NCI-H2081 treated with DMSO at 0.1 percent for 48 hours (cell line): ENCODE measurements at places on chromosomes 3 and 15.

DNA sequence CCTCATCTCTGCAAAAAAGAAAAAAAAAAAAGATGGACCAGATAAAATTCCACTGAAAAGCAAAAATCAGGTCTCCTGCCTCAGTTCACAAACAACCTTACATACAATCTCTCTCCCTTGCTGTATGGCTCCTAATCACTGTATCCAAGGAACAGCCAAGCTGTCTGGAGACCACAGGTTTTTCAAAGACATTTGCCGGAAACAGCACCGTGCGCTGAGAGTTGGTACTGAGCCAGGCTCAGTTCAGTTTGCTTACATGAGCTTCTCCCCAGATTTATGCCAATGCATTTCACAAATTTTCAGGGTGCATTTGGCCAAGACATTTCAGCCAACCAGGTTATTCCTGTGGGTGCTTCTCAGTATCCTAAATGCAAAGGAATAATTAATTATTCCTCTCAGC, 4.1 kb downstream of the ACP3 start:
- no peak for DNase-seq

GRCh38 chr3:125431391-125431790, 56.3 kb upstream of the ZNF148 start:
- DNase-seq = no peak

GRCh38 chr3:141454906-141455602, 31.8 kb upstream of the RASA2 start:
- peak; percentile 68 for DNase-seq

DNA sequence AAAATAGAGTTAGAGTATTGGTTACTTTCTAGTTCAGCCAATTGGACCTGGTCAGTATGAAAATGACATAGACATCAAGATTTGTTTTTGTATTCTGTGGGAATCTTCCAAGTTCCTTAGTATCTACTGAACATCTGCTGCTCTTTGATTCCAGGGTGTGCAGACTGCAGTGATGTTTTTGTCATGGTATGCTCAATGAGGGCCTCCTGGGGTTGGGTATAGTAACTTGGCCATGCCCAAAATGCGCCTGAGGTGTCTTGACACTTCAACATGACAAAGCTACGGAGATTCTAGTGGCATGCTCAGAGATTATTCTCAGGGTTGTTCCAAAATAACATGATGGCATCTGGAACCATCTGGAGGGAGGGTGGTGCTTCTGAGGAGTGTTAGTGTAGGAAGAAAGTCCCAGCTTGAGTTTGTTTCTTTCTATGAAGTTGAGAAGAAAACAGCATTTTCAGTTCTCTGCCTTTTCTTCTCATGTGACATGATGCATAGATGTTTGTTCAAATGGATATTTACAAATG, 313.5 kb upstream of the TBL1XR1 start:
- no peak for DNase-seq

DNA sequence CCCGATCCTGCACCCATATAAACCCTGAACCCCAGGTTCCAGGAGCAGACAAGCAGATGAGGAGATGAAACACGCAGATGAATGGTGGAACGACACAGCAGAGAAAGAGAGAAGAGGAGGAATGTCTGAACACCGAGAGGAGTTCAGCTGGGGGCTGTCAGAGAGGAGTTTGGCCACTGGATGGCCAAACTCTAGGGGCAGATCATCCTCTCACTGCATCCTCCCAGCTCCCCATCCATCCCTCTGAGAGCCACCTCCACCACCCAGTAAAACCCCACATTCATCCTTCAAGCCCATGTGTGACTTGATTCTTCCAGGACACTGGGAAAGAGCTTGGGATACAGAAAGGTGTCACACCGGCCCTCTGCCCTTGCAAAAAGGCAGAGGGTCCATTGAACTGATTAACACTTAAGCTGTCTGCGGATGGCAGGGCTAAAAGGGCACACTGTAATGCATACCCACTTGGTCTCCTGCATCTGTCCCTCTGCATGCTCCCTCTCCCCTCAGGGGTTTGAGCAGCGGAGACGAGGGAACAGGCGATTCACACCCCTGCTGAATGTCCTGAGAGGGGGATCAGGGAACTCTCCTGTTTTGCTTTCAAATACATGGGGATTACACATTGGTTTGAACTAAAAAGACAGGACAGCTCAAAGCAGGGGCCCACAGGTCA, 53.8 kb downstream of the TMED3 start:
- no peak for DNase-seq

- DNase-seq = no peak
These were observed 16.8 kb downstream of the ARMC8 start for GRCh38 chr3:138203938-138204337.

DNA sequence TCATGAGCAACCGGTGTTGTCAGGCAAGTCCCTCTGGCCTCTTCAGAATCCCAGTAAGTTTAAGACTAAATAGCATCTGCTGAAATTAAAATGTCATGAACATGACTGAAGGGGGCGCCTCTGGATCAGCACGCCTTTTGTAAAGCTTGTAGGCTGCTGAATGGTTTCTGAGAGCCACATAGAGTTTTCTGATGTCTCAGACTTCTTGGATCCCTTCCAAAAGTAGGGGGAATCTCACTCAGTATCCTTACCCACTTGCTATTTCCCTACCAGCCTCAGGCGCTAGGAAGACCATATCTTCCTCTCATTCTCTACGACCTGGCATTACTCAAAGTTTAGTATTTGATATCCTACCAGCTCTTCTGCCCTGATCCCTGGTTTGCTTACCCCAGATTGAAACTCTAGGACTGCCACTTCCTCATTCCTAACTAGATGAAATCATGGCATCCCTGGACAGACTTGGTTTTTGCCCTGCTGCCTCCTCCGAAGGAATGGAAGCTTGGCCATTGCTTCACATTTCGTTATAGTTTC, 62.7 kb upstream of the CD47 start:
- peak; percentile 53 for DNase-seq

DNA sequence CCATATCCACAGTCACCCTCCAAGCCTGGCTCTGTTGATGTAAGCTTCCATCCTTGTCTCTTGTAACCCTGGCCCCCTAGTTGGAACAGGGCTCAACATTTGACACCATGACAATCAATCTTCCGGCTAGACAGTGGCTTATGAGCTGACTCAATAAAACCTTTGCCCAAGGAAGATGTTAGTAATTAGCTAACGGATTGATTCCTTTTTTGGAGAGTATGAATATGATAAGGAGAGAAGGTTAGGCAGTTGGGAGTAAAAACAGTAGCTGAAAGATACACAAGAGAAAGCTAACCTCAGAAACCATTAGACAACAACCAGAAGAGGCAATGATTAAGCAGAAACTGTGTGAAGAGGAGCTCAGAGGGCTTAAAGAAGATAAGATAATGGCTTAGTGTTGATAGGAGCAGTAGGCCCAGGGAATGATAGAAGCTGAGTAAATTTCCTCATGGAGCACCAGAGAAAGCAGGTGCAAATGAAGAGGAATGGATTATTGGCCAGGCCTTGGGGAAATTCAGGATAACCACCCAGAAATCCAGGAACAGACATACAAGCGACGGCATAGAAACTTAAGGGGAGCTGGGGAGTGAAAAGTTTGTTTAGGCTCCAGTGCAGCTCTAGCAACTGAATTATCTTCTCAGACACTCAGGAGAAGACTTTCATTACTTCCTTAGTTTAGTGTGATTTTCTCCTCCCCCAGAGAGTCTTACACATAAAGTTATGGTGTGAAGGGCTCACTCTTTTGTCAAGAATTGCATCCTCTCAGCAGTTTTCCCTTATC, 7.8 kb upstream of the RFX7 start:
- no peak for DNase-seq

DNA sequence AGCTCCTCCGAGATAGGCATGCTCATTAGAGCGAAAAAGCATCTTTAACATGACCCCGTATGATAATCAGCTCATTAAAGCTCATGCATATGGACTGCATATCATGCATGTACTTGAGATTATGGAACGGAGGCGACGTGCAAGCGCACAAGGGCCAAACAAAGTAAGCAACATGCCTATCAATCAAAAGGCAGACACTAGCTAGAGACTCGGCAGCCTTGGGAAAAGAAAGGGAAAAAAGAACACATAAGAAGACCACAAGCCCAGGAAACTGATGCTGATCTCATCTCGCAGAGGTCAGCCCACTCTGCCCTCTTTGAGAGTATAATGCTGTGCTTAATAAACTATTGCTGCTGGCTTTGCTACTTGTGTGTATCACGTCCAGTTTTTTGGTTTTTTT, 2.6 kb upstream of the ACOX2 start:
- DNase-seq = no peak

GRCh38 chr3:12995389-12996180, 77.6 kb downstream of the IQSEC1 start:
- no peak for DNase-seq

GRCh38 chr15:79623488-79623887, 191.4 kb downstream of the MINAR1 start:
- no peak for DNase-seq

DNA sequence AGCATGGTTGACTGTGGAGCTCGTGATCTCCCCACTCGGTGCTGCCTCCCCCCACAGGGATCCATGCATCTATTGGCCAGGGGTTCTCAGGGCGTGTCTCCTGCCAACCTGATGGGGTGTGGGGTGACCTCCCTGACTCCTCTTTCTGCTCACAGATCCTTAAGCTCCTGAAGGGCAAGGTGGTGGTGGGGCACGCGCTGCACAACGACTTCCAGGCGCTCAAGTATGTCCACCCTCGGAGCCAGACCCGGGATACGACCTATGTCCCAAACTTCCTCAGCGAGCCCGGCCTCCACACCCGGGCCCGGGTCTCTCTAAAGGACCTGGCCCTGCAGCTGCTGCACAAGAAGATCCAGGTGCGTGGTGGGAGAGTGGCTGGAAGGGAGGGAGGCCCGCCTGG, 7.9 kb downstream of the AEN start:
- no peak for DNase-seq

- no peak for DNase-seq
These were observed 207.5 kb upstream of the DPH6 start for GRCh38 chr15:35753486-35753885.

GRCh38 chr15:32834156-32834555, 116.4 kb downstream of the GREM1 start:
- no peak for DNase-seq

DNA sequence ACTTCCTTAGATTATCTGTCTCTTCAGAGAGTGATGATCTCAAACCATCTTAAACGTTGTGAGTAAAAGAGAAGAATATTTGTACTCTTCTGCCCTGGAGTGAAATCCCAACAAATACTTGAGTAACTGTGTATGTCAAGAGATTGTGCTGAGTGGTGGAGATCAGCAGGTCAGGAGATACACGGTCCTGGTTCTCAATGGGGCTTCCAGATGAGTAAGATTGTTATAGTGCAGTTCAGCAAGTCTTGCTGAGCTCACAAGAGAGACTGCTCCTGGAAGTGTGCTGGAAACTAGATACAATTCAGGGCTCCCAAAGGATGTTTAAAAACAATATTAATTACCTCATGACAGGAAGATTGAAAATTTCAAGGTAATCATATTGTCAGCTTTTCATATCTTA, 184.3 kb downstream of the AKAP13 start:
- DNase-seq = no peak

DNA sequence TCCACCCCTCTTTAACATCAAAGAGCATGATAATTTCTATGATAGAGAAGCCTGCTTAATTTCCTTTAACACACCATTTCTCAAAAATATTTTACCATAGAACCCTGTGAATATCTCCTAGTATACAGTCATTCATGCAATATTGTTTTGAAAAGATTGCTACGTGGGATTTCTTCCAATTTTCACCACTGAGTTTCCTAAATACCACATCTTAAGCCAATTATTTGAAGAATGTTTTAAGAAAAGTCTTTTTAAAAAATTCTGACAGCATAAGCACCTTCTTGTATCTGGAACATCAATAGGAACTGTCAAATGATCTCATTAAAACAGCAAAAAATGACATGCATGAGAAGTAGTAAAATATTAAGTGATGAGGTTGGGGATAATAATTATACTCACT, 1126.7 kb downstream of the TUSC7 start:
- no peak for DNase-seq

DNA sequence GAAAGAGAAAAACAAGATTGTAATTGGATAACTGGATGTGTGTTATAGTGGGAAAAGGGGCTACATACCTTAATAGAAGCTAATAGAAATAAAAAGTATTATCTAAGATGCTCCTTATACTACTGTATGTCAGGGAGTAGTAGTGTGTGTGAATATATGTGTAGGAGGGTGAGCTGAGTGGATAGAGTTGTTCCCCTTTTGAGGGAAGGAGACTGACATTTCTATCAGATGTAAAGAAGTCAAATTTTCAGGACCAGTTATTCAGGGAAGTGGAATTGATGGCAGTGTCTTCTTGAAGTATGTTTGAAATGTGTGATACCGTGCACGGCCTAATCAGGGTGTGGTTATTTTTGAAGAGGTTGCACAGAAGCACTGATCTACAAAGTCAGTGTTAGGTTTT, 49.1 kb downstream of the PCOLCE2 start:
- no peak for DNase-seq

- no peak for DNase-seq
These were observed 72.5 kb downstream of the GPR156 start for GRCh38 chr3:120212505-120212904.

GRCh38 chr3:158330870-158331269, 221.0 kb downstream of the RSRC1 start:
- no peak for DNase-seq

DNA sequence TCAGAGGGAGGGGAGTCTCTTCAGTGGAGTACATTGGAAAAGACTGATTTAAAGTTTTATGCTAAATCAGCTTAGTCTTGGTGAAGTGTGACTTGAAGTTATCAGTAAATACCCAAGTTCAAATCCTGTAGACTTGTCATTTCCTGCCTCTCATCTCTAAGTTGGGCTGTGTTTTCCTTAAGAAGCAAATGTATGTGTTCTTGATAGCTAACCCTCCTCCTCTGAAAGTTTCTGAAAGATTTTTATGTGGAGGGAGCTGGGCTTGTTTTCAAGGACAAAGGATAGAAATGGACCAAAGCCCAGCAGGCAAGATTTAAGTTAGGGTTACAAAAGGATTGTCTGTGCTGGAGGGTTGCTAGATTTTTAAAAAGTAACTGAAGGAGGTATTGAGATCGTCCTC, 4.2 kb downstream of the MAPKBP1 start:
- DNase-seq = no peak

DNA sequence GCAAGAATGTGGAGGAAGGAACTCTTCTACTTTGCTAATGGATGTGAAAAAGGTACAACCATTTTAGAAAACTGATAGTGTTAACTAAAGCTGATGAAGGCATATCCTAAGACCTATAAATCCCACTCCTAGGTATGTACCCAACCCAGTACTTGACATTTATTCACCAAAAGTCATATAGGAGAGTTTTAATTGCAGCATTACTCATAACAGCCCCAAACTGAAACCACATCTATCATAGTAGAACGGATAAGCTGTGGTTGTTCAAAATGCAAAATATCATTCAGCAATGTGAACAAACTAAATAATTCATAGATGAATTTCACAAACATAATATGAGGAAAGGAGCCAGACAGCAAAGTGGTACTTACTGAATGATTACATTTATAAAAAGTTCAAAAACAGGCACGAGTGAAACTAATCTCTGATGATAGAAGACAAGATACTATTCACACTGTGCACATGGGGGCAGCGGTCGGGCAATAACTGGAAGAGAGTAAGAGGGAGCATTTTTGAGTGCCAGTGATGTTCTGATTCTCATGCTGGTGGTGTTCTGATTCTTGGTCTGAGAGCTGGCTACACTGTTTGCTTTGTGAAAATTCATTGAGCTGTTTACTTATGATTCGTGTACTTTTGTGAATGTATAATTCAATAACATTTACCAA, 34.3 kb downstream of the GOLIM4 start:
- no peak for DNase-seq
